ENCODE measurements at places on chromosomes 4 and X.

- DNase-seq, result no peak
Measured at GRCh38 chr4:17770845-17771244, 10.6 kb downstream of the FAM184B start.

DNA sequence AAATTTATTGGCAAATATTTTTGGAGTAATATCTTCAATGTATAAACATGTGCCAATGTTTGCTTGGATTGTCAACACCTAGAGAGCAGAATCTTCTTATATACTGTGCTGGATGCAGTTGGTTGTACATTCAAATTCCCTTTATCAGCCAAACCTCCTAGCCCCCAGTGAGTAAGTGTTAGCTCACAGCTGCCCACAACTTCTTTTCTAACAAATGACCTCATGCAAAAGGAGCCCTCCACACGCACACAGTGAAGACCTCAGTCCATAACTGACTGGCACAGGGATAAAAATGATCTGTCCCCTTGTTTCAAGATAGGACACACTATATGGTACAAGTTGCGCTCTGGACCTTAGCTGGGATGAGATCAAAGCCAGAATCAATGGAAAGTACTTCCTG is 458.0 kb upstream of the NWD2 start:
- DNase-seq, result no peak

DNA sequence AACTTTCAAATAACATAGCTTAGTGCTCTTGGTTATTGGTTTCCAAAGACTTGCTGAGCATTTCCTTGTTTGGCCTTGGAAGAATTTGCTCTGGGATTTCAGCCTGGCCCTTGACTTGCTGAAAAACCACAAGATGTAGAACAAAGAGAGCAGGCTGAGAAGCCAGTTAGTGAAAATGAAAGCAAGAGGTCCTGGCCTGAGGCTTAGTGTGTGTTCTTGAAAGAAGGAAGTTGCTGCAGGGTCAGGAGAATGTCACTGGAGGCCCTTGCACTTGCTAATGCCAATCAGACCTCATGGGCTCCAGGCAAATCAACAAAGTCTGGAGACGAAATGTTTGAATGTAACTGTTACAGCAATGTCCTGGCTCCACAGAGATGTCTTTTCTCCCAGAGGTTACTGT is 79.4 kb downstream of the SYNPO2 start:
- DNase-seq, result no peak

GRCh38 chr4:75935628-75936027 is 5.2 kb downstream of the NAAA start:
- no peak for DNase-seq

- DNase-seq, result no peak
Measured at GRCh38 chr4:25654031-25654970, 1.4 kb upstream of the SLC34A2 start.

DNA sequence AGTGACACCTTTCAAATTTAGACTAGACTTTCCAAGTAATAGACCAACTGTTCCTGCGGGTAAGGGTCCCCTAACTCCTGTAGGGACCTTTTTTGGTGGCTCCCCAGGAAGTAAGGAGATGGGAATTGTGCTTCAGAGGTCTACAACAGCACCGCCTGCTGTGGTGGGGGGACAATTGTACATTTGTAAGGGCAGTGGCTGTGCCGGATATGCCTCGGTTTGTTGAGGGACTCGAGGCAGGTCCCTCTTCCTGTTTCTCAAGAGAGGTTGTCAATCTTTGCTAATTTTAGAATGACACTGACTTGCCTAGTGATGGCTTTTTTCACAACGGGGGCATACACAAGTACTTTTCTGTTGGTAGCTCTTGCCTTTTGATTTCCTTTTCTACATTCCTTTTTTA is 15.5 kb upstream of the HSD17B11 start:
- DNase-seq, result no peak

GRCh38 chr4:80154545-80154933 is 42.8 kb upstream of the PRDM8 start:
- no peak for DNase-seq

DNA sequence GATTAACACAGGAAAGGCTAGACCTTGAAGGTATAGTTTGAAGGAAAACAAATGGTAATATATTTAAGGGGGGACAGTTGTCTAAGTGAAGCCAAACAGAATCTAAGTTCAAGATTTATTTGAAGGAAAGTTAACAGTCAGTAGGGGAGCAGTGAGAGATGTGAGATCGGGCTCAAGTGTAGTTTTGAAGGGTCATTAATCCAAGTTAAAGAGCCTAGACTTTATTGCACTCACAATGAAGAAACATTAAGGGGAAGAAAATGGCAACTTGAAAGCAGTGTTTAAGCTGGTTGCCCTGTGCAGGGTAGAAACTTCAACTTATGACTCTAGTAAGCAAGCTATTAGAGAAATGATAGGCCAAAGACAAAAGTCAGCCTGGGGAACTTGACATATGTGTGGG is 1952.2 kb downstream of the PCDH7 start:
- no peak for DNase-seq

DNA sequence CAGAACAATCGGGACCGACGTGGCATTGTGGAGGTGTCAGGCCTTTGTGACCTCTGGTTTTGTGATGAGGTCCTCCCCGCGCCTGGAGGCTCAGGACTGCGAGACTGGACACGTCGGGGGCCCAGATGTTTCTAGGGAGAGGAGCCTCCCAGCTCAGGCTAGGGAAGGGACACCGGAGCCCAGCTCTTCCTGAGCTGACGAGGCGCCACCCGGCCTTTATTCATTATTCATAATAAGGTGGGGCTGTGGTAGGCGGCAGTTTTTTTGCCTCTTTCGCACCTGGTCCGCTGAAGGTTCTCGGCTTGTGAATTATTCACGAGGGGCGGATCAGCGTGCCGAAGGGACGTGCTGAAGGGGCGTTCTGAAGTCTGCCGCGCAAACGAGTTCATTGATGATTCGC is 2.3 kb upstream of the UBA1 start:
- no peak for DNase-seq

- DNase-seq, result no peak
Measured at GRCh38 chrX:11970578-11971359, 167.5 kb upstream of the FRMPD4 start.

GRCh38 chr4:74930162-74930561 is 2.8 kb upstream of the PARM1 start:
- no peak for DNase-seq

GRCh38 chr4:15894921-15895916 is 43.3 kb downstream of the FGFBP1 start:
- no peak for DNase-seq

DNA sequence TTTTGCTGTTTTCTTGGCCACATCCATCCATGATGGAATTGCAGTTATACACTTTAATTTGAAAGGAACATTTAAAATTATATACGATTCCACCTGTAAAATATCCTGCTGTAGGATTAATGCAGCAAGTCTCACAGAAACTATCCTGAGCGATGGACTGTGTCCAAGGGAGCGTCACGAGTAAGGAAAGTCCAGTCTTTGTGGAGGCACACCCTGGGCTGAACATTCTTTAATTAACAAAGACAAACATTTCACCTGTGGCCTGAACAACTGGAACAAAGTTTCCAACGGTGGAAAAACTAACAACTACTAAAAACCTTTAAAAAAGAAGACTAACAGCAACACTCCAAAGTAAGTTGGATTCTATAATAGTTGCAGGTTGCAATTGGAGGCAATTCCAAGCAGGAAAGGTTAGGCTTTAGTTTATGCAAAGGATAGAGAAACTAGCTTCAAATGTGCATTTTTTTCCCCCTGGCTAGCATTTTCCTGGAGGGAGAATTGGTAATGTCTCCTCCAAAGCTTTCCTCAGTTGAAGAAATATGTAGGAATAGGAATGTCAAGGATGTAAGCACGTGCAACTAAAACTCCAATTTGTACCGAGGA is 11.0 kb downstream of the EREG start:
- no peak for DNase-seq

DNA sequence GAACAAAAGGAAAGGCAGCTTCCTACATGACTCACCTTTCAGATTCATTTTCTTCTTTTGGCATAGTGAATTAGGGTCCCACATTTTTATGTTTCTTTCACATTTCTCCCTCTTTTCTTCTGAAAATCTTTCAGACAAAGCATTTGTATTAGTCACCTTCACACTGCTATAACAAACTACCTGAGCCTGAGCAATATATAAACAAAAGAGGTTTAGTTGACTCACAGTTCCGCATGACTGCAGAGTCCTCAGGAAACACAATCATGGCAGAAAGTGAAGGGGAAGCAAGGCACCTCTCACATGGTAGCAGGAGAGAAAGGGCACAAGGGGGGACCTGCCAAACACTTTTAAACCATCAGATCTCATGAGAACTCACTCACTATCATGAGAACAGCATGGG is 36.9 kb downstream of the MAGEA9 start:
- DNase-seq, result no peak

DNA sequence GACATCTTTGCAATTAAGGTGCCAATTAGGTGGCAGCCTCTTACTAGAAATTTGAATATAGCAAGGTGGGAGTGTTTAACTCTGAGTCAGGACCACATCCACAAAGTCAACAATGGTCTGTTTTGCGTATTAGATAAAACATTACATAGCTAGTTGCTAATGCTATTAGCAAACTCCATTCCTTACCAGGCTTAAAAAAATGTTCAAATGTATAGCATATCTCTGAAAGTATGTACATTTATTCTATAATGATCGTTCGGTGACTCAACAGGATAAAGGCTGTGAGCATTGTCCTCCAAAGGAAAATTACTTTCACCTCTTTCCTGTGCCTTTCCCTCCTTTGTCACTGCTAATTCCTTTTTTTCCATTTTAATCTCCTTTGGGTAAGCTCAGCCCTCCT is 74.5 kb downstream of the SYTL5 start:
- no peak for DNase-seq

DNA sequence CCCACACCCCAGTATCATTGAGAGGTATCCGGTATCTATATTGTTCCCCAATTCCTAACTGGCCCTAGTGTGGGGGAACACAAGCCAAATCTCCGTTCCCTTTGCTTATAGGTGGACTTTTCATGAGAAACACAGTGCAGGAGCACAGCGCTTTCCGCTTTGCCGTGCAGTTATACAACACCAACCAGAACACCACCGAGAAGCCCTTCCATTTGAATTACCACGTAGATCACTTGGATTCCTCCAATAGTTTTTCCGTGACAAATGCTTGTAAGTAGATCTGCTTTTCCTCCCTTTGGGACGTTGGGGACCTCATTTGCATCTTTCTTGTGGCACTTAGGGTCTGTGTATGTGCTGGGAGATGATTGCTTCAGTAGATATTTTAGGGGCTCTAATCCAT is 1.6 kb downstream of the GRIA3 start:
- no peak for DNase-seq

- no peak for DNase-seq
Measured at GRCh38 chr4:155972098-155972497, 18.4 kb upstream of the CTSO start.

DNA sequence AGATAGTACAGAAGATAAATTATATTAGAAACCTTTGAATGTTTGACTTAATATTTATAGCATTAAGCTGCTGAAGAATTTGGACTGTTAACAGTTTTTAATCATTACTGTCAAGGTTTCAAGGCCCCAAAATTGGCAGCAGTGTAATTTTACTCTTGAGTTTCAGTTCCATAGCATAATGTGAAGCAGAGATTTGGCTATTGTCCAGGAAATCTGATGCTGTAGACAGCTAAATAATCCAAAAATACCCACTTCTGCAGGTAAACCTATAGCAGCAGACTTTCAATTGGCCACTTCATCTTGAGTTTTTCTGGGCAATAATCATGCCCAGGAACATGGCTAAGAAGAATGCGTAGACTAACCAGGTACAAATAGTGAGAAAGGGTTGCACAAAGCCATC is 85.0 kb downstream of the RCHY1 start:
- DNase-seq, result no peak

DNA sequence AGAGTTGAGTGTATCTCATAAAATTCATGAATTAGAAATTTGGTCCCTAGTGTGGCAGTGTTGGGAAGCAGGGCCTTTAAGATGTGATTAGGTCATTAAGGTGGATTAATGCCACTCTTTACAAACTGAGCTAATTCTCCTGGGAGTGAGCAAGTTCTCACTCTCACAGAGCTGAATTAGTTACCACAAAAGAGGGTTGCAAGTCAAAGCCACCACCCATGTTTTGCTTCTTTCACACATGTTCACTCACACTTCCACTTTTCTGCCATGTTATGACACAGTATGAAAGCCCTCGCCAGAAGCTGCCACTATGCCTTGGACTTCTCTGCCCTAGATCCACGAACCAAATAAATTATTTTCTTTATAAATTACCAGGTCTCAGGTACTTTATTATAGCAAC is 332.1 kb downstream of the ARAP2 start:
- no peak for DNase-seq

- no peak for DNase-seq
Measured at GRCh38 chr4:38145033-38145678, 185.0 kb downstream of the PTTG2 start.

- DNase-seq, result no peak
Measured at GRCh38 chrX:68833448-68833805, 4.6 kb downstream of the EFNB1 start.

DNA sequence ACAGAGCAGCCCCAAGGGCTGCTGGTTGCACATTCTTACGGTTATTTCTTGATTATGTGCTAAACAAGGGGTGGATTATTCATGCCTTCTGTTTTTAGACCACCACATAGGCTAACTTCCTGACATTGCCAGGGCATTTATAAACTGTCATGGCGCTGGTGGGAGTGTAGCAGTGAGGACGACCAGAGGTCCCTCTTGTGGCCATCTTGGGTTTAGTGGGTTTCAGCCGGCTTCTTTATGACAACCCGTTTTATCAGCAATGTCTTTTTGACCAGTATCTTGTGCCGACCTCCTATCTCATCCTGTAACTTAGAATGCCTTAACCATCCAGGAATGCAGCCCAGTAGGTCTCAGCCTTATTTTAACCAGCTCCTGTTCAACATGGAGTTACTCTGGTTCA is 212.4 kb upstream of the GRID2 start:
- DNase-seq, result no peak

DNA sequence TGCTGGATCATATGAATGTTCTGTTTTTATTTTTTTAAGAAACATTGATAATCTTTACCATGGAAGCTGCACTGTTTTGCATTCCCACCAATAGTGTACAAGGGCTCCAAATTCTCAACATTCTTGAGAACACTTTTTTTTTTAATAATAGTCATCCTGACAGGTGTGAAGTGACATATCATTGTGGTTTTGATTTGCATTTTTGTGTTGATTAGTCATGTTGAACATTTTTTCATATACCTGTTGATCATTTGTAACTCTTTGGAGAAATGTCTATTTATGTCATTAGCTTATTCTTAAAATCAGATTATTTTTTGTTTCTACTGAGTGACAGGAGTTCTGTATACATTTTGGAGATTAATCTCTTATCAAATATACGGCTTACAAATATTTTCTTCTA is 408.5 kb downstream of the GLUD2 start:
- no peak for DNase-seq

DNA sequence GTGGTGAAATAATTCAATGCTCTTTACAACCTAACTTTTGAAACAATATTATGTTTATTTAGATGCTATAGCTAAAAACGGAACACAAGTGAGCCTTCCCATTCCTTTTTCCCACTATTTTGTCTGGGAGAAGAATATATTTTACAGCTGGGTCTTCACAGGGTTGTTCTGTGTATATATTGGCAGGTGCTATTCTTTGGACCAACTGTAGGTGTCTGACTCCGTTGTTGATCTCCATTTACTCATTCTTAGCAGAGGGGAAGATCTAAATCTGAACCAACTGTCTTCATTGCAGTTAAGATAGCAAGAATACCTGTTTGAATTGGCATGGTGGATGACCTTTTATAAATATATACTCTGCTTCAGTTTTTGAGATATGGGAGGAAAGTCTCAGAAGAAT is 257.4 kb downstream of the CFAP299 start:
- DNase-seq, result no peak

- DNase-seq, result no peak
Measured at GRCh38 chr4:118389721-118390120, 36.9 kb upstream of the PRSS12 start.

- no peak for DNase-seq
Measured at GRCh38 chr4:2935762-2936743, 27.2 kb downstream of the NOP14 start.

Data from NCI-H1694 (cell line).